PC-9 (cell line): ENCODE measurements at places on chromosomes 12 and 14.

DNA sequence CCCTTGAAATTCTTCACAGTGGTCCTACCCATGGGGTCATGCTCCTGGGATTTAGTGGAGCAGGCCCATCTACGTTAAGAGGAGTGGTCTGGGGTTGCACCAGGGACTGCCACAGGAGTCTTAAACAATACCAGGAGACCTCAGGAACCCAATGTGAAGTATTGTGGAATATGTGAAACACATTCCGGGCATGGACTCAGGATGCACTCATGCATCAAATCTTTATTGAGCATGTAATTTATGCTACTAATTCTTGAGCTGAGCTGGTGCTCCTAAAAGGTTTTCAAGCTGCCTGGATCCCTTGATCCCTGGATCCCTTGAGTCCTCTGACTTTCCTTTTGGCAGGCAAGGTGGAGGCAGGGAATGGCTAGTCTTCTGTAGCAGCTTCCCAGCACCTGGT lies 8.8 kb downstream of the SERPINA10 start:
- no peak for DNase-seq

GRCh38 chr14:42001431-42001830 lies 394.8 kb downstream of the LRFN5 start:
- DNase-seq, result no peak

DNA sequence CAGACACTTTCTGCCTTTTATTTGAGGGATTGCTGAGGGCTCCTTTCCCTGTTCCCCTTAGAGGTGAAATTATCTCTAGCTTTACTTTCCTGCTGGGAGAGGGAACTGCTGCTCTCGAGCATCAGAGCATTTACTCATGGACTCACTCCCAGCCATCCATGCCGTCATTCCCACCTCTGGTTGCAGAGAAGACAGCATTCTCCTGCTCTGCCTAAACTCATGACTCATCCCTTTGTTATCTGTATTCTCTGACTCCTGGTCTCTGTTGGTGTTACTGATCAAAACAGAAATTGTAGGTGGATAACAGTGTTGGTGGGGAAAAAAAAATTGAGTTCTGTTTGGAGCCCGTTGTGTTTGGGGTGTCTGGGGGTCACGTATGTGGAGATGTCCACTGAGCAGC lies 159.3 kb downstream of the TTC8 start:
- DNase-seq, result no peak

DNA sequence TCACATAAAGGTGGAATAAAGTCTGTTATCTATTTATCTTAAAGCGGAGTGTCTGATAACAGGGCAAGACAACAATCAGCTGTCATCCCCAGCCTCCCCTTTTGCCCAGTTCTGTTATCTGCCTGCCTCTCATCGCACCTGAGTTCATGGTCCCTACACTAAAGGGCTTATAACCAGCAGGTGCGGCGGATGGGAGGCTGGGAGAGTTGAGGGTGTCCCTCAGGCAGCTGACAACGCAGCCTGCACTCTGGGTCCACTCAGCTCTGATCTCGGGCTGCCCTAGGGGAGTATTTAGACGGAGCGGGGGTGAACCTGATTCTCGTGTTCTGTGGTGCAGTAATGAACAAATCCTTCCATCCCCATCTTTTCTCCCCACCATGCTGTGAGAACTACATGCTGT lies 34.0 kb upstream of the JDP2 start:
- no peak for DNase-seq

DNA sequence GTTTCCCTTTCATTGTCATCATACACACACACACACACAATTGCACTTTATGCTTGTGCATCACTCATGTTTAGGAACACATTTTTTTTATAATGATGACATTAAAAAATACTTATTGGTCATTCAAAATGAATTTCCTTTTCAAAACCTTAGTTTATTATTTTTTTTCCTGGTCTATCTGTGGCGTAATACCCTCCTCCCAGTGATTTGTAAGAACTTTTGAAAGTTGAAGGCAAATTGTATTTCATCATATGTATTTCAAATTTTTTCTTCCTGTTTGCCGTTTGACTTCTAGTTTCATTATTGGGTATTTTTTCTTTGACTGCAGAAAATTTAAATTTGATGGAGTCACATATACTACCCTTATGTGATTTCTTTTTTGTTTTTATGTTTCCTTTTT lies 2.5 kb upstream of the LRRK2 start:
- DNase-seq, result no peak

GRCh38 chr12:47080725-47081502 lies 1.2 kb upstream of the AMIGO2 start:
- DNase-seq, result peak; percentile 49

GRCh38 chr12:79681008-79681590 lies 9.7 kb downstream of the PAWR start:
- DNase-seq, result no peak

GRCh38 chr12:20028033-20028432 lies 340.3 kb upstream of the PDE3A start:
- no peak for DNase-seq

- no peak for DNase-seq
These were observed 74.6 kb upstream of the PARP11 start for GRCh38 chr12:3947781-3948180.

GRCh38 chr12:44531320-44531971 lies 344.7 kb downstream of the NELL2 start:
- DNase-seq, result no peak

DNA sequence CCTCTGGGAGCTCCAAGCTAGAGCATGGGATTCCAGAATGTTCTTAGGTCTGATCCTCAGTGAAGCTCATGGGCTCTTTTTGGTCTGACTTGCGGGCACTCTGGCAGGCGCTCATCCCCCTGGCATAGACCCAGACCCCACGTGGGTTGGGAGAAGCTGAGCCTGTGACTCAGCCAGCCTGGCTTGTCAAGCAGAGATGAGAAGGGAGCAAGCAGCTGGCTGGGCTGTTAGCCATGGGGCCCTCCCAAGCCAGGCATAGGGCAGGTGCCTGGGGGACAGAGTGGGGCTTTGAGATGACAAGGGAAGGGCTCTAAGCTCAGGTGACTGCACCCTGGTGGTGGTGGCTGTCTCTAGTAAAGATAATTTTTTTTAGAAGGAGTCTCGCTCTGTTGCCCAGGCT lies 80.3 kb upstream of the NOS1 start:
- DNase-seq, result no peak

DNA sequence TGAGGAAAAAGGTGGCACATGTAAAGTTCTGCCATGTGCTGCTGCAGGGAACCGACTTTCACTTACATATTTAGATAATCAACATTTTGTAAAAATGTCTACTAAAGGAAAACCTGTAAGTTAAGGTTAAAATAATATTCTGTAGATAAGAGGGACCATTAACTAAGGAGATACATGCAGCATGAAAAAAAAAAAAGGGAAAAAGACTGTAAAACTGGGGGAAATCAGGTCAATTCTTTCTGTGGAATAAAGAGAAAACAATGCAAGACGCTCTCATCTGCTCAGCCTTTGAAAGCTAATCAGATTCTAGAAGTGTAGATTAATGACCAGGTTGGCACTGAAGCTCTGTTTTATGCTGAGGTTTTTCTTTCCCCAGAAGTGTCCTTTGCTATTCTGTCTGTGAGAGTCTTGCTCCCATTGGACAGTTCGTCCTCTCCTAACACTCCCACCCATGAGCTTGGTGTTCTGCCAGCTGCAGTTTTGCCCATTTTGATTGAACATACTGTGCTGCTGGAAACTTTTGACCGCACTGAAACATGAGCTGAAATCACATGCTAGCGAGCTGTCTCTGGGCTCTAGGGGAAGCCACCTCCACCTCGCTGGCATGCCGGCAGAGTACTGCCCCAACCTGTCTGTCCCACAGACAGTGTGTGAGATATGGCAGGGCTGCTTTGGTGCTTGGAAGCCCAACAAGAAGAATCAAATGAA lies 39.7 kb downstream of the PPTC7 start:
- DNase-seq, result no peak

GRCh38 chr12:19885093-19885812 lies 446.0 kb downstream of the AEBP2 start:
- DNase-seq, result no peak

DNA sequence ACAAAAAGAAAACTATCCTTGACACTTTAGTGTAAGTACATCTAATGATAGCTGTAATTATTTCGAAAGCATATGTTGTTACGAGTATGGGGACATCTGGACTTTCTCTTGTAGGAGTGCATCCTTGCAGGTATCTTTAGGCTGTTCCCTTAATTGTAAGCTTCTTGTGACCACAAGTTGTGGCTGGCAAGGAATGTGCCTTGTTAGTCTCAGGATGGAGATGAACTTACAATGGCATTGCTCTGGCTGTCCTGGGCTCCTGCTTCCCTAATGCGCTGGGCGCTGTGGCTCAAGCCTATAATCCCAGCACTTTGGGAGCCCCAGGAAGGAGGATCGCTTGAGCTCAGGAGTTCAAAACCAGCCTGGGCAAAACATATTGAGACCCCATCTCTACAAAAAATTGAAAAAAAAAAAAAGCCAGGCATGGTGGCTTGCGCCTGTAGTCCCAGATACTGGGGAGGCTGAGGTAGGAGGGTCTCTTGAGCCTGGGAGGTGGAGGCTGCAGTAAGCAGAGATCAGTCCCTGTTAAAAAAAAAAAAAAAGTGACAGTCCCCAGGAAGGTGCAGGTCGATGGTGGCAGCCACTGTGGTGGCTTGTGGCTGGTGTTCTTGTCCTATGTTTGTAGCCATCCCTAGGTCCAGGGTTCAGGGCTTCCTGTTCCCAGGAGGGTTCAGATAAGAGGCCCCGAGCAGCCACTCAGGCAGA lies 23.7 kb upstream of the PPP1R13B start:
- DNase-seq, result no peak

GRCh38 chr12:46895726-46896125 lies 69.9 kb upstream of the SLC38A4 start:
- DNase-seq, result no peak

GRCh38 chr12:69687390-69687789 lies 11.7 kb downstream of the BEST3 start:
- no peak for DNase-seq

DNA sequence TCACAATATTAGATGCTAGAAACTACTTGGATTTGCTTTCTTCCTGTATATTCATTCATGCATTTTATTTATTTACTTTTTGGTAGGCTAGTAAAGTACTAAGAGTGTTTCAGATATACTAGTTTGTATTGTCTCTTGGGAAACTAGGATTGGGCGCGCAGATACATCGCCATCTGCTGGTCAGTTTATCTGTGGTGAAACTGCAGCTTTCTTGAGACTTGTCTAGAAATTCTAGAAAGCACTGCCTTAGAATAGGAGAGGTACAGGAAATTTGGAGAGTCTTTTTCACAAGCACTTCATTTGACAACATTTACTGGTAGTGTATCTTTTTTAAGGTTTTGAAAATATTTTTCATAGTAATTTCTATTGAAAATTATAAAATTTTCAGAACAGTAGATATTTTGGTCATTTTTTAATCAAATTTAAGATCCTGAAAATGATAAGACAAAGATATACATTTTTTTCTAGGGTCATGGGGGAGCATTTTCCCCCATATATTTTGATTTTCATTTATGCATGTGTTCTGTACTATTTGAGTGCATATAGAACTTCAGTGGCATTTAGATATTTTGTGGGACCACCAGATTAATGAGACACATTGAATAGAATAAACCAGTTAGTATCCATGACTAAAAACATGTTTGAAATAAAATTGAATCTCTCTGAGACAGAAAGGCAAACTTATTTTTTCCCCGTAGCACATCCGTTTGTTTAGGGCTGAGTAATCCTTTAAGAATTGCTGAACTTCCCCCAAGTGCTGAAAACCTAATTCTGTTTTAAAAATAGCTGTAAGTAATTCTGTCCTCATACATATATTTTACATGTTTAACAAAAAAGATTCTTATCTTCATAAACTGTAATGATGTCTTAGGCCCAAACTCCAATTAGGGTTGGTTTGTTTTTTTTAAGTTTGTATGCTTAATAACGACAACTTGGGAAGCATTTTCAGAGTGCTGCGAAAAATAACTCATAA lies 44.5 kb downstream of the SLC38A6 start:
- DNase-seq, result peak; percentile 62

DNA sequence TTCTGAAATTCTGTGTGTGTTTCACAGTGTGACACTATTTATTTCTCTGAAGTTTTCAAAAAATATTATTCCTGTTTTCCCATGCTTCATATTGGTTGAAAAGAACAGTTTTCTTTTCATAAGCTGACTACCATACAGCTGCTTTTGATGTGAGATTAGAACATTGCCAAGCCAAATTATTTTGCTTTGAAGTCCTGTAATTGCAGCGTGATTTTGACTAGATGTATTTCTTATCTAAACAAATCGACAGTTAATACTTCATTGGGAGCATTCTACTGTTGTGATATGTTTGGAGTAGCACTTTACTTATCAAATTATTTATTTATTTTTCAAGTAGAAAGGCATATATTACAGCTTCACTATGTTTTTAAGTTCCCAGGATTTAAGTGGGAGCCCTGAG lies 132.0 kb downstream of the DACT1 start:
- no peak for DNase-seq

DNA sequence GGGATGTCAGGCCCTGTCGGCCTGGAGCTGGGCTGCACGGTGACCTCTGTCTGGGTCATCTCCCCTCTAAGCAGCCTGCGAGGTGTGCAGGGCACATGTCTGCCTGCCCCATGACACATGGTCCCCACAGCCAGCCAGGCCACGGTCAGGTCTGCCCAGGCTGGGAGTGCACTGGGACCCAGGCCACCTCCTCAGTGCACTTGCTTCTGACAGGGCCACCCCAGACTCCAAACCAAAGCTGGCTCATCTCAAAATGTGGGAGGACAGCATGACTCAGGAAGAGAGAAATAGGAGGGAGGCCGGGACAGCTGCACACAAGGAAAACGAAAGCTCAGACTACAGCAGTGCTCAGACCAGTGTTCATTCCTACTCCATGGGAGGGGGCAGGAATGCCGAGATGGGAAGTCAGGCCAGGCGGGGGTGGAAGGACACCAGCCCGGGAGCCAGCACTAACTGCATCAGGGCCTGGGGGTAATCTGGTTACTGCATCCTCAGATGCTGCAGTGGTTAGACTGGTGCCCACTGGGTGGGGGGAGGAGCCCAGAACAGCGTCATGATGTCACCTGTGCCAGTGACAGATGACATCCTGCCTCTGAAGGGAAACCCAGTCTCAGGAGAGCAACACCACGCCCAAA lies 4.0 kb downstream of the P2RX2 start:
- peak; percentile 59 for DNase-seq

DNA sequence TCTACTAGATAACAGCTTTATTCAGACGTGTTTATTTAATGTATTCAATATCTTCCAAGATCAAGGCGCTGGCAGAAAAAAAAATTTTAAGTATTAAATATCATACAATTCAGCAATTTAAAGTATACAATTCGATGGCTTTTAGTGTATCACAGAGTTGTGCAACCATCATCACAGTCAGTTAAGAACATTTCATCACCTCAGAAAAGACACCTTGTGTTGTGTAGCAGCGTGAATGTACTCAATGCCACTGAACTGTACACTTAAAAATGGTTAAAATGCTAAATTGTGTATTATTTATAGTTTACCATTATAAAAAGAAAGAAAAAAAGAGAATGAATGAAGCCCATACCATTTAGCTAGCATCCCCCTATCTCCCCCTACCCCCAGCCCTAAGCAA lies 96.4 kb downstream of the RIN3 start:
- no peak for DNase-seq

- no peak for DNase-seq
These were observed 69.7 kb downstream of the CMAS start for GRCh38 chr12:22115711-22116110.
